ENCODE measurements at places on chromosomes 7 and 10.

DNA sequence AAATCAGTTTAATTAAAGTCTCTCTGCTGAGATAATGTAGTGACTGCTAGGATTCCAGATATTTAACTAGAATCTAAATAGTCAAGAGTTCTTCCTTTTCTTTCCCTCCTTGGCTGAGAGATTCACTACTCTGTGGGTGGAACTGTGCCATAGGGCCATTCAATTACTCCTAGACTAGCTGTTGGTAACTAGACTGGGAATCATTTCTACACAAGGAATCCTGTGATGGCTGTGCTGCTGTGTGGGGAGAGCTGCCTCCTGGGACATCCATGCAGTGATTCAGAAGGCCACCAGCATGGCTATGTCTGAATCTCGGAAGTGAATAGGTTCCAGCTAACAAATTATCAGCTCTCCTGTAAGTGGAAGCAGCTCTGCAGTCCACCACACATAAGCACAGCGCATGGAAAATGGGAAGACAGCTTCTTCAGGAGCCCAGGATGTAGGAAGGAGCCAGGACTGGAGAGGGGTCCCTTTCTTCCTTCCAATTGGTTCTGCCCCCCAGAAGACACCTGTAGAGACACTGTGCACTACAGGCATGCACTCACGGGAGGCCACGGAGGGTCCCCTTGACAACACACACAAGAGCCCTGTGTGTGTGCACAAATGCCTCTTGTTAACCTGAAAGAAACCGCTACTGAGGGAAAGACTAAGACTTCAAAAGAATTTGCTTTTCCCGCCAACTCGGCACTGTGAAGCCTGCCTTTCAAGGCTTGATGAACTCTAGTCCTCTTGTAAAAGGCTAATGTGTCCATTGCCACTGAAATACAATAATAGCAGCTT is 66.5 kb downstream of the SCRN1 start:
- no peak for DNase-seq

DNA sequence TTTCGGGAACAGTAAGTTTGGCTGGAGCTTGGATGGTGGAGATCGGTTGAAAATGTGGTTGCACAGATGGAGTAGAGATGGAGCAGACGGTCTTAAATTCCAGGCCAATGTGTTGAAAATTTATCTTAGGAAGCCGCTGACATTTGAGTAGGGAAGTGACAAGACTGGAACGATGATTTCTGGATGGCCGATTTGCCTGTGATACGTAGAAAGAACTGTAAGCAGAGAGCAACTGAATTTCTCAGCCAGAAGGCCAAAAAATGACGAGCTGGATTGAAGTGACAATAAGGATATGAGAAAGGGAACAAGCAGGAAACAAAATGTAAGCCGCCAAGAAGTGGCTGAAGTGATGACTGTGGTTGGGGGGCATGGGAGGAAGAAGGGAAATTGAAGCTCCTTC is 687 bp upstream of the ARMC3 start:
- DNase-seq, result no peak

GRCh38 chr10:96636551-96636950 is 49.7 kb upstream of the TM9SF3 start:
- no peak for DNase-seq

GRCh38 chr7:101676956-101677355 is 47.9 kb upstream of the MYL10 start:
- no peak for DNase-seq

DNA sequence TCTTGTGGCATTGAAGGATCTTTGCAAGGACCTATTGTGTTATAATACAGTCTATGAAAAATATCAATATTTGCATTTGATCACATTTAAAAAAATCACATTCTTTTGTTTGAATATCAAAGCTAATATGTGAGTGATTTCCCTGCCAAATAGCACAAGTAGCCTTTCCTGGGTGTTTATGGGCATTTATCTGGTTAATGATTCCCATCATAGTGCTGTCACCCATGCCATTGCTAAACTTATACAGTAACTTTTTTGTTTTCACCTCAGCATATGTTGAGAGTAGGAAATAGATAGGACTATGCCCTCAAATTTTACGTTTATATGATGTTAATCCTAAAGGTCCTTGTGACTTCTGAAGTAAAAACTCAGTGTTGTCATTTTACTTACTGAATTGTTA is 136.9 kb downstream of the CFTR start:
- DNase-seq, result no peak

GRCh38 chr7:37380831-37381230 is 67.8 kb downstream of the ELMO1 start:
- no peak for DNase-seq

DNA sequence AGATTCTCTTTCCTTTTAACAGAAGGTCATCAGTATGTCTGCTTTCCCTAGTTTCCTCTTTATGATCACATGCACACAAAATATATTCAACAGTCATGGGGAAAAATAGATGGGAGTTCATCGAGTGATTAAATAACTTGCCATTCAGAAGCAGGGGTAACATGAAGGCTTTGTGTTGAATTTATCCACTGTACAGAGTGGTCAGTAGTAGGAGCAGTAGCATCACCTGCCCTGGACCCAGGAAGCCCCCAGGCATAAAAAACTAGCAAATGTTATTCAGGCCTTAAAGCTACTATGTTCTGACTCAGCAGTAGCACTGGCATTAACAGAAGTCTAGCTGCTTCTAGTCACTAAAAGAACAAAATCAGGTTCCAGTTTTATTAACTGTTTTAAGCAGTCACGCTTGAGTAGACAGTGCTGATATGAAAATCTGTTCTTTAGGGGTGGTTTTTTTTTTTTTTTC is 31.4 kb upstream of the FAM133B start:
- no peak for DNase-seq

- no peak for DNase-seq
Measured at GRCh38 chr10:94038024-94038423, 44.3 kb downstream of the PLCE1 start.
